ENCODE measurements at places on chromosomes 11 and 22.

- DNase-seq, result no peak
These were observed 127.7 kb downstream of the MAML2 start for GRCh38 chr11:96215110-96215782.

DNA sequence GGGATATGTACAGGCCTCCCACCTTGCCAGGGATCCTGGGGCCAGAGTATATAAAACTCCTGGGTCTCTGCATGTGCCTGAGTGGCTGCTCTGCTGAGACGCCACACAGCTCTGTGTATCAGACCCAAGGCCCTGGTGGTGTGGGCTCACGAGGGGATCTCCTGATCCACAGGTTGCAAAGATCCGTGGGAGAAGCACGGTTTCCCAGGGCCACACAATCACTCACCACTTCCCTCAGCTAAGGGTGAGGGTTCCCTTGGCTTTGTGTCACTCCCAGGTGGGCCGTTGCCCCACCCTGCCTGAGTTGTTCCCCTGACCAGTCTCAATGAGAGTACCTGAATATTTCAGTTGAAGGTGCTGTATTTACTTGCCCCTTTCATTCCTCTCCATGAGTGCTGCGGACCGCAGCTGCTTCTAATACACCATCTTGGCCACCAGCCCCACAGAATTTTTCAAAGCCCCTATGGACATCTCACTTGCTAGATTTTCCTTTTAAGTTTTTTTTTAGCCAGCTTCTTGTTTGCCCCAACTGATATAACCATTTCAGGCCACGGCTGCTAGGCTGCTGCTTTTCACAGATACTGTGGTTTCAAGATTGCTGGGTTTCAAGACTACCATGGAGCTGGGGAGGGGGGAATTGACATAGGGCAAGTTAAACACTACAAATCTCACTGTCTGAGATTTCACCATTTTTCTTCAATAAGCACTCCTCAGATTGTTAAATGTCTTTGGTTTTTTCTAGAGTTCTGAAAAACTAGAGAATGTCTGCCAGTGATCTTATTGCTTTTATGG, 13.7 kb upstream of the DEPDC7 start:
- no peak for DNase-seq

DNA sequence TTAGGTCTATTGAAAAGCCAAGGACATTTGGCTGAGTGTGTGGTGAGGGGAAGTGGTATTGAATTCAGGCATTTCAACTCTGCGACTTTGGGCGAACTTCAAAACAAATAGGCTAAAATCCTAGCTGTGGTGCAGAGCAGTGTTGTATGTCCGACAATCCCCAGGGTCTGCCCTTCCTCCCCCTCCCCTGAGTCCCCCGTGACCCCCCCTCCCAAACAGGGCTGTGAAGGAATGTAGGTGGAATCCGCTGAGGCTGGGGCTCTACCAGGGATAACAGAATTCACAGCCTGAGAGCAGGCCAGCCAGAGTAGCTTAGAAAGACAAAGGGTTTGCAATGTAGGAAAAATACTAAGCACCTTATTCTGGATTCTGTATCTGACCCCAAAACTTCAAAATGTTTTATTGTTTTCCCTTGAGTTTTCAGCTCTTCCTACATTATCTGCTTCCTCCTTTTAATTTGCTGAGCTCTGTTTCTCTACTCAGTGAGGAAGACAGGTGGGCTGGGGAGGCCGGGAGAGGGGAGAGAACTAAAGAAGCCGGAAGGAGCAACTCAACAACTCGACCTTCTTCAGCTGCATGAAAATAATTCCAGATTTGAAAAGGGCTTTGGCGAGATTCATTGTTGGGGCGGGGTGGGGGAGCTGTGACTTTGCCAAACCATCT, 315.2 kb downstream of the BLID start:
- no peak for DNase-seq

DNA sequence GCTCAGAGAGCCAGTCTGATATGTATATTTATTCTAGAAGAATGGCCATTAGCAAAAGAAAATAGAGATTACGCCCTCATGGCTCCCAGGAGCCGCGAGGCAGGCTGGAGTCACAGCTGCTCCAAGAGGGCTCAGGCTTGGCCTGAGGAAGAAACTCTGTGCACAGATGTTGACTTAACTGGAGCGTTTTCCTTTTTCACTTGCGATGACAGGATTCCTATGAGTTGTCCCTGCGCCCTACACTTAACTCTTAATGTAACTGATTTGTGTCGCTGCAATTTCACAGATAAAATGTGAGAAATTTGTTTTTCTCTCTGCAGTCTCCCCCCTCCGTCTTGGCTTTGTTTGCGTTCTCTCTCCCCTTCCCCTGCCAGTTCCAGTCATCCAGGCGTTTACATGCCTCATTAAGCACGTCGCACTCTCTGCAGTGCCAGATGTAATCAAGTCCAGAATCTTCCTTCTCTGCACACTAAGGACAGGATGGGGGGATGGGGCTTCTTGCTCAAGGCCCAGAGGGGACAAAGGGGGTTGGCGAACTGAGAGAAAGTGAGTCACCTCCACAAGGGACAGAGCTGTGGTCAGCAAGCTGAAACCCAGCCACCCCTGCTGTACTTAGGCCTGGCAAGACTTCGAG, 1060.1 kb downstream of the NTM start:
- no peak for DNase-seq

GRCh38 chr11:130156108-130157022, 3.2 kb upstream of the ST14 start:
- no peak for DNase-seq

DNA sequence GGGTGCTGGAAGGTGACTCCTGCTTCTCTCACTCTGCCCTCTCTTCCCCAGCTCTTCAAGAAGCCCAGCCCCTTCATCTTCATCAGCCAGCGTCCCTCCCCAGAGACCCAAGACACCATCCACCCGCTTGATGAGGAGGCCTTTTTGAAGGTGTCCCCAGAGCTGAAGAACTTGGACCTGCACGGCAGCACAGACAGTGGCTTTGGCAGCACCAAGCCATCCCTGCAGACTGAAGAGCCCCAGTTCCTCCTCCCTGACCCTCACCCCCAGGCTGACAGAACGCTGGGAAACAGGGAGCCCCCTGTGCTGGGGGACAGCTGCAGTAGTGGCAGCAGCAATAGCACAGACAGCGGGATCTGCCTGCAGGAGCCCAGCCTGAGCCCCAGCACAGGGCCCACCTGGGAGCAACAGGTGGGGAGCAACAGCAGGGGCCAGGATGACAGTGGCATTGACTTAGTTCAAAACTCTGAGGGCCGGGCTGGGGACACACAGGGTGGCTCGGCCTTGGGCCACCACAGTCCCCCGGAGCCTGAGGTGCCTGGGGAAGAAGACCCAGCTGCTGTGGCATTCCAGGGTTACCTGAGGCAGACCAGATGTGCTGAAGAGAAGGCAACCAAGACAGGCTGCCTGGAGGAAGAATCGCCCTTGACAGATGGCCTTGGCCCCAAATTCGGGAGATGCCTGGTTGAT, 12.6 kb downstream of the IL10RA start:
- DNase-seq, result no peak

- no peak for DNase-seq
These were observed 7.6 kb upstream of the EXPH5 start for GRCh38 chr11:108601150-108601549.

- DNase-seq, result no peak
These were observed 1.8 kb upstream of the PGA3 start for GRCh38 chr11:61201476-61201875.

DNA sequence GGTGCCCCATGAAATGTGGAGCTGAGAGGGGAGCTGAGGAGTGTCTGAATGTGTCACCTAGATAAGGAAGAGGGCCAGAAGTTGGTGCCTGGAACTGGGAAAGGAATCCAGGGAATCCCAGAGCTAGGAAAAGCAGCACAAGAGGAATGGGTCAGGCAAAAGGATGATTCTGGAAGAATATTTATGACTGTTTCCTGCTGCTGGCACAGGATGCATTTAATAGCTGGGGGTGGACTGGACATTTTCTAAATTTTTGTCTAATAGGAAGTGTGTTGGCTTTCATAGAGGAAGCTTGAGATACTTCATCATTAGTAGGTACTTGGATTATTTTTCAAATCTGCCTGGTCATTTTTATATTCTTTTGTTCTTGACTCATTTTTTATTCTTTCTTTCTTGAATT, 17.4 kb upstream of the MRGPRX2 start:
- no peak for DNase-seq

DNA sequence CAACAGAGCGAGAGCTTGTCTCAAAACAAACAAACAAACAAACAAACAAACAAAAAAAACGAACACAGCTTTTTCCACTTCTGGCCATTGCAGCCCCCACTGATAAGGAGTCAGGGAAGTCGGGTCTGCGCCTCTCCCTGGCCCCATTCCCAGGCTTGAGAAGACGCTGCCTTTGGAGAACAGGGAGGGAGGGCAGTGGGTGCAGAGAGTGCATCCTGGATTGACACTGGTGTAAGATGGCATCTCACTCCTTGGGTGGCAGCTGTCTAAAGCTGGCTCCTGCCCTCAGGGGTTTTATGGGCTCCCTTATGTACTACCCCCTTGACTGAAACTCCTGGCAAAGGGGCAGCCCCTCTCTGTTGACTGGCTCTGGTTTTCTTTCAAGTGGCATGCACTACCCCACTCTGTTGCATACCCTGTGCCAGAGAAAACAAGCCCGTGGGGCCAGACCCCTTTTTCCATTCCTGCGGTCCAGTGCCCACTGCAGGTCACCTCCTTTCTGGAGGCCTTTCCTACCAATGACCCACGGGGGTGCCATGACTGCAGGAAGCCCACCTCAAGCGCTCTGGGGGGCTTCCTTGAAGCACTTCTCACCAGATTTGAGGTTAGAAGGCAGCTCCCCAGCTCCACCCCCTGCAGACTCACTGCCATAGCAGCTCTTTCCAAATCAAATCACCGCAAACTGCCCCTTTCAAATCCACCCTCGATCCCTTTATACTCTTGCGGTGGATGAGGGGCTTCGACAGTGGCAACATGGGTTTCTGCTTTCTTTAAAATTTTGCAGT, 12.7 kb downstream of the DRAP1 start:
- no peak for DNase-seq

DNA sequence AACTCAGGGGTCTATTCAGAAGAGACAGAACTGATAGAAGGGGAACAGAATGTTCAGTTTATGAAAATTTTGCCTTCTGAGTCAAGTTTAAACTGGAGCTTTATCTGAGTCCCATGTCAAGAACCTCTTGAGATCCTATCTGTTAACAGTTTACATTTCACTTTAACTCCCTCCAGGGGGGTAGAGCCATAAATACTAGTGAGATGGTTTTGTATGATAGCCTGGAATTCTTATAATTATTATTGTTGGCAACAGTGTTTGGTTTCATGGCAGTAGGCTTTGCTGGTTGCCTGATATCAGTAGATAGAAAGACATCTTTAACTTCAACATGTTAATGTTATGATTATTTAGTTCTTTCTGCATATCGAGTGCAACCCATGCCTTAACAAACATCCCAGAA, 498.5 kb downstream of the INSC start:
- DNase-seq, result no peak

DNA sequence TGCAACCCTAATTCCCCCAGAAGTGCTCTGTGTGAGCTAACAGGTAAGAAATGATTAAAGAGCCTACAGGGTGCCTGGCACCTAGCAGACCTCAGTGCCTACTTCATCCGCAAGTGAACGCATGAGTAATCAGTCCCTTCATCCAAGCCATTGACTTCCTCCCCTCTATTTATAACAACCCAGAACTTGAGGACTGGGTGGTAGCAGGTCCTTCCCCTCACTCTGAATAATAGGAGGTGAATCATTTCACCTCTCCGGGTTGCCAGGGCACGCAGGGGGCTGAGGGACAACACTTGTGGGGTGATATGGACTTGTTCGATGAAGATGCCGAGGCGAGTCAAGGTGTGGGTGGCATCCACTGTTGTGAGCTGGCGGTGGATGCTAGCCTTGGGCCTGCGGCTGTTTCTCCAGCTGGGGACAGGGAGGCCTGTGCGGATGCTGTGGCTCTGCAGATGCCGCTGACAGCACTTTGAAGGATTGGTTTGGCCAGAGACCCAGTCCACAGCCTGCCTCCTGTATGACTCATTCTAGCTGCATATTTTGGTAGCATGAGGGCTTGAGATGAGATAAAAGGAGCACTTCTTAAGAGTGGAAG, 11.7 kb upstream of the SORL1-AS1 start:
- peak; percentile 61 for DNase-seq

All from AG09309 (cell line).